Stimulated activated CD4-positive, alpha-beta T cell treated with anti-CD3 and anti-CD28 coated beads, Interleukin-1b, Interleukin-23, amount 100 ng/mL, for 1 hour (primary cell): ENCODE measurements at places on chromosomes 1 and 21.

GRCh38 chr1:59143133-59143487 lies 153.8 kb upstream of the FGGY start:
- DNase-seq, result no peak

DNA sequence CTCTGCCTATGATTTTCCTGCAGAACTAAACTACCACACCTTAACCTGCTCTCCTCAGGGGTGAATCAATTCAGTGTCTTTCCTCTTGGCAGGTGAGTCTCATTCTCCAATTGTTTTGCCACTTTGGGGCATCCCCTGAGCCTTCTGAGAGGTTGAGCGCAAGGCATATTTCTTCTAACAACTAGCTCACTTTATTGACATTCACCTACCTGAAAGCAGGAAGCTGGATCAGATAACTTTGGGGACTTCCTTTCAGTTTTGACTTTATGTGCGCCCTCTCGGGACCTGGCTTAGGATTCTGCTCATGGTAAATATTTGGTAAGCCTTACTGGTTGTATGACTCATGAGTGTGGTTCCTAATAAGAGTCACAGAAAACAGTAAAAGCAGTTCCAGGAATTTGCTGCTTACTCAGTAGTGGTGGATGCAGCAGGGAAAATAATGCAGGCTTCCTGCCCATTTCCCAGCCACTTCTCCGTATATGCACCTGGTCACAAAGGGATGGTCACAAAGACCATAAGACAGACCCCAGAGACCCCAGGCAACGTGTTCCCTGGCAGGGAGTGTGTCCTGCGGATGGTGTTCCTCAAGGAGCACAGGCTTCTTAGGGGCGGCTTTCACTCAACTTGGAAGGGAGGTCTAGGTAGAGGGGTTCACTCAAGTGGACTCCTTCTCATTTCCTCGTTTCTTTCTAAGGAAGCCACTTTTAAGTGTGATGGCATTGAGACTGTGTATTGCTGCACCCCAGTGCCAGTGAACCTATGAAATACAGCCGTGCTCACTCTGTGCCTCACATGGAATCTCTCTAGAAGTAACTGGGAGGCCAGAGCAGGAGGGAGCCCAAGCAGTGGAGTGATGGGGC lies 22.0 kb upstream of the BATF3 start:
- no peak for DNase-seq

- no peak for DNase-seq
Observed at GRCh38 chr1:25210728-25211127, 21.6 kb downstream of the SYF2 start.

- no peak for DNase-seq
Observed at GRCh38 chr1:59595774-59596173, 219.0 kb upstream of the HOOK1 start.
